AG09309 (cell line): ENCODE measurements at places on chromosomes 7 and 10.
A peak's percentile ranks its signal among the peaks of the same experiment; 100 is the strongest.

GRCh38 chr10:117167789-117168674 is 29.3 kb upstream of the KCNK18 start:
- DNase-seq, result no peak

GRCh38 chr10:2951235-2951835 is 116.0 kb upstream of the PFKP start:
- DNase-seq, result no peak

DNA sequence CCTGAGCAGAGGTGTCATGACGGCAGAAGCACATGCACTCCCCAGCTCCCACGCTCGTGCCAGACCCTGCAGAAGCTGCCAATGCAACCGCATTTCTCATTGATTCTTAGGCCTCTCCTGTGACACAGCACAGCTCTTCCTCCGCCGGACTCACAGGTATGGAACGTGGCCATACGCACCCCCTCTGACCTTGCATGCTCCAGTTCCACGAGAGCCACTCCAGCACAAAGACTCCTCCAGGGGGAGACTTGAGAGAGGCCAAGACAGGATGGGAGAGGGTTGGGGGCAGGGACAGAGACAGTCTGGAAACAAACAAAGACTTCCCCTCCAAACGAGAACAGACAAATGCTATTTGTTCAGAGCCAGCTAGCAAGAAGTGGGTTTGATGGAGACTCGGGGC is 124.3 kb upstream of the PPP2R2D start:
- no peak for DNase-seq

DNA sequence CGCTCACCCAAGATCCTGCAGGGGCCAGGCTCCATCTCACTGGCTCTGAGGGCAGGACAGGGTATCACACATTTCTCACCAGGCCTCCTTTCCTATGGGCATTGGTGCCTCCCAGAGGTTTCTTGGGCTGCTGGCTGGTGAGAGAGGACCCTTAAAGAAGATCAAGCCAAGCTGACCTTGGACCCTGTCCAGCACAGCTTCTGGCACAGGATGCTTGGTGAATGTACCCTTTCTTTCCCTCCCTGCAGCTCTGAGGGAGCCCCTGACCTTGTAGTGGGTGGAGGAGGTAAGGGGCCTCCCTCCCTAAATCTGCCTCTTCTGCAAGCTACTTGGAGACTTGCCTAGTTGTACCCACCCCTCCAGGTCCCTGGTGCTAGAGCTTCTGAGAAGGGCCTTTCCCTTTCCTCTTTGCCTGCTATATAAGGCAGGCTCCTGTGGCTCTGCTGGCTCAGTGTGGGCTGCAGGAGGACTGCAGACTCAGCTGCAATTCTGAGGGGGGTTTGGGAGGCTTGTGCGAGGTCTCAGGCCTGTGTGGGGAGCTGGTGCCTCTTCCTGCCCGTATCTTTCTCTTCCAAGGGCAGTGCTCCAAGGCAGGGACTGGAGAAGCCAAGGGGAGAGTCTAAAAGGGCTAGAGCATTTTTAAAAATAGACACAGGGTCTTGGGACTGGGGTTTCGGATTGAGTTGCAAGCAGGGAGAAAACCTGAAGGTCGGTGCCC is 11.7 kb upstream of the TRIM8 start:
- no peak for DNase-seq

DNA sequence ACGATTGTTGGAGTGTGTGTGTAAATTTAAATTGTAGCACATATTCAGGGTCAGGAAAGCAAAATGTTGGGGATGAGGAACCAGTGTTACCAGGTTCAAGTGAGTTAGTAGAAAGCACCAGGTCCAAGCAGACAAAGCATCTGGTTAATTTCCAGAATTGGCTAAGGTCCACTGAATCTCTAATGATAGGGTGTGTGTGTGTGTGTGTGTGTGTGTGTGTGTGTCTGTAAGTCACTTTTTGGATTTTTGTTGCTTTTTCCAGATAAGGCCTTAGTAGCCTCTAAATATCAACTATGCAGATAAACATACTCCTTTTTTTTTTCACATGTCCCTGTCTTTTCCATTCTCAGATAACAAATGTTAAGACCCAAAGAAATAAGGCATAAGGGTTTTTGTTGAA is 36.6 kb upstream of the FMC1 start:
- DNase-seq, result no peak

DNA sequence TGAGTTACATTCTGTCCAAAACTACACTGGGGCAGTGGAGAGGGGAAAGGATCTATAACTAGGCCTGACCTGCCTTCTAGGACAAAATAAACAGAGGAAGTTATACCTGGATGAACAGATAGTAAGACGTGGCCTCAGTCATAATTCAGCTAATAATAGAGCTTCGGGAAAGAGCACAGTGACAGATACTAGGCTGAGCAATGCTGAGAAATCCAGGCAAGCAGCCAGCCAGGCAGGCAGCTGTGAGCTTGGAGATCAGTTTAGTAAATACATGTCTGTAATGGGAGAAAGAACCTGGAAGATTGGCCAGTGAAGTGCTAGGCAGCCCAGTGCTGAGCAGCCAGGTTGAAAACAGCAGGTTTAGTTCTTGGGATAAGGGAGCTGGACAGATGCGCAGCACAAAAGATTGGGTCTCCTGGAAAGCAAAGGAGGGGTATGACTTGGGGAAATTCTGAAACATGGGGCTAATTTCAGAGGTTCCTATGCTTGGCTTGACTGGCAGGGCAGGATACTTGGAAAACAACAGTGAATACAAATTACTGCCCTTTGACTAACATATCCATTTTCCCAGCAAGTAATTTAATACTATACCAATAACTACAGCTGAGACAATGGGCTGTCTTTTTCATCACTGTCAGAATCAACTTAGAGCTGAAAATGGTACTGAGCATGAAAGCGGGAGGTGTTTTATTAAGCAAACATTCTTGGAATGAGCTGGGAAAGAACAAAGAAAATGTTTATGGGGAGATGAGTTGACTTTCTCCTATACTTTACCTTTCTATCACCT is 140.8 kb downstream of the DGKB start:
- peak; percentile 52 for DNase-seq

DNA sequence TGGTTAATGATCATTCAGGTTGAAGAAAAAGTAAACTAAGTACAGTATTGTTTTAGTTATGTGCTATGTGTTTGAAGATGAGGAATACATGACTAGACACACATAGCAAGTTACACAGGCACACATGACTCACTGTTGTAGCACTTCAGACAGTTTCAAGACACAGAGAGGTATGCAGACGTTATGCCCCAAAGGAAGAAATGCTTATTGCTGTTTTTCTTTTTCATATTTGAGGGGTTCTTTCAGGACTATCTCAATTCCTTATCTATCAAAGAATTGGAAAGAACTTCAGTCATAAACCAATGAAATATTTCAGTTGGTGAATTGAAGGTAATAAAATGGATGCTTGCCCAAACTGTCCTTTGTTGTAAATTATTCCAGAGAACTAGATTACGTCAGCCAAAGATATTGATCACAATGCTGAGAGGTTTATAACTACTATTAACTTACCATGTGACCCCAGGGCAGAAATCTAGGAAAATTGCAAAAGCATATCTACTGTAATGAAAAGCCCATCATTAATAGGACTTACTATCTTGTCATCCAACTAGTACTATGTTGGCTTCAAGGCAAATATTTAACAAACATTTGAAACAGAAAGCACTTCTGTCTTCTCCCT is 61.2 kb upstream of the CAPZA2 start:
- no peak for DNase-seq

- no peak for DNase-seq
Measured at GRCh38 chr7:158802535-158803366, 26.6 kb downstream of the ESYT2 start.

GRCh38 chr7:1611708-1612241 is 41.9 kb upstream of the PSMG3 start:
- peak; percentile 72 for DNase-seq

DNA sequence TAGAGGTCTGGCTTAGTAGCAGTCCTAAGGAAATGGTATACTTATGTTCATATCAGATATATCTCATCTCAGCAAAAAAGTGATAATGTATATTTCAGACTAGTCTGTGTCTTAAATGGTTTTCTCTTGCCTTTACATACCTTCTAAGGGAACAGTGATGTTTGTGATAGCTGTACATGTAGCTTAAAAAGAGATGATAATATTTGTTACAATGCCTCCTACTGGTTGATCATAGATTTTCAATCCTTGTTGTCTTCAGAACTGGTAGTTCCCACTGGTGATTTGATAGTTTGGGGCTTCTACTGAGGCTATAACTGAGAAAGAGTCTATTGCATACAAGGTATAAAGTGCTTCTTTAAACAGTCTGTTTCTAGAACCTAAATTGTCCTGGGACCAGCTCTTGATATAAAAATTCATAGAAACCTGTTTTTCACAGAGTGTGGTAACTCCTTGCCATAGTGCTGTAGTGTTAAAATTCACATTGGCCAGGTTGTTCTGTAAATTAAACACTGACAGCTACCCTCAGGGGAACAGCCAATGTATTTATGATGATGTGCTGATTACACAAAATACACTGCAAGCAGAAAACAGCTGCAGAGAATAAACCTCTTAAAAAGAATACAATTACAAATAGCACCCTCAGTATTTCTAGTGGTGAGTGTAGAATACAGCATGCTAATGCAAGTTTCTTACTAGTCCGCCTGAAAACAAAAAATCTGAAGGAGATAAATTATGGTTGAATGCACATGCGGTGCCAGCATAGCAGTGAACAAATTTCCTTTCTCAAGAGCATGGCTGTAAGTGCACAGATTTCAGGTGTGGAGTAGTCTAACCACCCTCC is 90.3 kb downstream of the BTRC start:
- no peak for DNase-seq

DNA sequence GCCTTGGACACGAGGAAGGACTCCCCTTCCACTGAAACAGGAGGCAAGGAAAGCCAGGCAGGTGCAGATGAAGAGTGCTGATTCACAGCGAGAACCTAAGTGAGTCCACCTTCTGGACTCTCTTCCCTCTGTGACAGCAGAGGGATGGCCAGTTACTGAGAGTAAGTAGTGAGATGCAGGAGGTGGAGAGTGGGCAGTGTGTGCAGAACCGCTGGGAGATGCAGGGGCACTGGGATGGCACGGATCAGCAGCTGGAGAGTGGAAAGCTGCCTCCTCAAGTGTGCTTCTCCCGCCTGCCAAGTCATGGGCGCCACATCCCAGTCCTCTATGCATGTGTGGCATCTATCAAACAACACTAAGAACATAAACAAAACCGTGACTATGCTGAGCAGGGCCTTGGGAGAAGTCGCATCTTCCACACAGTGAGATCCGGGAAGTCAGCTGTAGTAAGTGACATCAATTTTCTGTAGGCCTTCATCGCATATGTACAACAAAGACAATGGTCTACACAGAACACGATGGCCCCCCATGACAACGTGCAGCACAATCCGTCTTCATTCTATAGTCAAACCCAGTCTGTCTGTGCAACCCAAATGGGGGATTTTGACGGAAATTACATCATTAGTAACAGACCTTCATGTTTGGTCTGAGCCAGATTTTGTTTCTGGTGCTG is 217.4 kb upstream of the KLF14 start:
- DNase-seq, result no peak

DNA sequence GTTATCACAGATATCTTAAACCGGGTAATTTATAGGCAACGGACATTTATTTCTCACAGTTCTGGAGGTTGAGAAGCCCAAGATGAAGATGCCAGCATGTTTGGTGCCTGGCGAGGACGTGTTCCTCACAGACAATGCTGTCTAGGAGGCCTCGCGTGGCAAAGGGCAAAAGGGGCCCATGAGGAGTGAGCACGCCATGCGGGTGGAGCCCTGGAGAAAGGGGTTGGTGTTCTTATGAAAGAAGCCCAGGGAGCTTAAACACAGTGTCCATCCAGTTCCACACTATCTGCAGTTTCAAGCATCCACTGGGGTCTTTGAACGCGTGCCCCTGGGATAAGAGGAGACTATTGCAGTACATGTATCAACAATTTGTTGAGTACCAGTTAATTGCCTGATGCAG is 51.4 kb downstream of the CXCL12 start:
- no peak for DNase-seq

- DNase-seq, result no peak
Measured at GRCh38 chr10:25157650-25158049, 17.2 kb upstream of the GPR158 start.
